ENCODE measurements at places on chromosomes 1 and 21.

GRCh38 chr1:231238298-231238697, 2.7 kb upstream of the GNPAT start:
- no peak for DNase-seq

DNA sequence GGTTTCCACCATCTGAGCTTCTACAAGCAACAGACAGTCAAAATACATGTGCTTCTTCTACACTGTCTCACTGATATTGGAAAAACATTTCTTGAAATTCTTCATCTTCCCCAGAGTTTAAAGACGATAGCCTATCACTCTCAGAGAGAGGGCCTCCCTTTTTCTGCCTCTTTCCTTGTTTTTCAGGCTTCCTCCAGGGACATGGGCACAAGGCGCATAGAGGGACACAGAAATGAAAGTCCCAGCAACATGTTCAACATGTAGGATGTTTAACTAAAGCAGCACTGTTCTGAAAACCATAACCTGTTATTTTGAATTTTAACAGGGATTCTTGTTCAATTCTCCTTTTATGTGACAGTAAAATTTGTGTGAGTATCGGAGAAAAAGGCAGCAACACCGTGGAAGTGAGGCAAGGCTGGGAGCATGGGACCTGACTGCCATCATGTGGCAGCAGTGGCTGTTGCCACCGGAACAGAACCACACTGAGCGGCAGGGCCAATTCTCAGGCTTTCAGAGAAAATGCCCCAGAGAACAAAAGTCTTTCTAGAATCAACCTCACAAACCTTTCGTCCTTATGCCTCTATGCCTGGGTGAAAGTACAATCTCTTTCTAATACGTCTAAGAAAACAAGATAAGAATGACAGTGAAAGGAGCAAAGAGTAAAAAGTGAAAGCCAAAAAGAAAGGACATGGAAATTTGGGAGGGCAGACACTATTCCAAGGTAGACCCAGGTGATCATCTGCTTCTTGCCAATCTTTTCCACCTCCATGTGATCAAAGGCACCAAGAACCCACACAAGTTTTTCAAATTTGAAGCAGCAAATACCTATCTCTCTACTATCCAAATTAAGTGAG, 54.5 kb downstream of the PCNX2 start:
- DNase-seq = peak; percentile 64

DNA sequence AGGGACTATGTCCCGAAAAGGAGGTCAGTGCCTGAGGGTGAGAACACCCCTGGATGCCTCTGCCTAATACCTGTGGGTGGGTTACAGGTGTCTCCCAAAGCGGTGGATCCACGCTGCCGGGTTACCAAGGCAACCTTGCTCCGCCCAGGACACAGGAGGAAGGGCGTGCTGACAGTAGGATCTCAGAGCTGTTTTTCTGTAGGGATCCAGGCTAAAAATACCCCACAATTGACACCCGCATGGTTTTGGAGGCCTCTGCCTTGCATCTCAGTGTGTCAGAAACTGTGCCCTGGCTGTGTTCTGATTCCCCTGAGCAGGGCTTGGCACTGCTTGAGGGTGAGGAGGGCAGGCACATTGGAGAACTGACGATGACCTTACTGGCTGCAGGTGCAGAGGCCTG, 118.0 kb downstream of the IER5 start:
- DNase-seq = peak; percentile 76

DNA sequence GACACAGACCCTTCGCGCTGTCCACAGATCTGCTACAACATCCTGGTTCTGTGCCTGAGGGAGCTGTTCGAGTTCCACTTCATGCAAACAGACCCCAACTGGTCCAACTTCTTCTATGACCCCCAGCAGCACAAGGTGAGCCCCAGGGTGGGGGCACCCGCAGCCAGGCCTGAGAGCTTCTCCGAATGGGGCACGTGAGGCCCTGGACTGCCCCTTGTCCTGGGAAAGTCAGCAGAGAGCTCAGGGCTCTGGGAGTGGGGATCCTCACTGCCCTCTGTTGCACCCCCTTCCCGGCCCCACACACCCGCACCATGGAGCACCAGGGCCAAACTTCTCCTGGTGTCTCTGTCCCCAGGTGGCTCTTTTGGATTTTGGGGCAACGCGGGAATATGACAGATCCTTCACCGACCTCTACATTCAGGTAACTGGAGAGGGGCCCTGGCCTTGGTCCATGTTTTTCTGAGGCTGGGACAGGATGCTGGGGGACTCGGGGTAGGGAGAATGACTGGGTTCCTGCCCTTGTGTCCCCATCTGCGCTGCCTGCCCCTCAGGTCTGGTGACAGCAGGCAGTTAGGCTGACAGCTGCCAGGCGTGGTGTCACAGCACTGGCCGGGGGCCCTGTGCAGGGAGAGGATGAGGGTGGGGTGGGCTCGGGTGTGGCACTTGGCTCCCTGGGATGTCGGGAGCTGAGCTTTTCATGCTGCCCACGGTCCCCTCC, 44.6 kb downstream of the COQ8A start:
- peak; percentile 66 for DNase-seq

DNA sequence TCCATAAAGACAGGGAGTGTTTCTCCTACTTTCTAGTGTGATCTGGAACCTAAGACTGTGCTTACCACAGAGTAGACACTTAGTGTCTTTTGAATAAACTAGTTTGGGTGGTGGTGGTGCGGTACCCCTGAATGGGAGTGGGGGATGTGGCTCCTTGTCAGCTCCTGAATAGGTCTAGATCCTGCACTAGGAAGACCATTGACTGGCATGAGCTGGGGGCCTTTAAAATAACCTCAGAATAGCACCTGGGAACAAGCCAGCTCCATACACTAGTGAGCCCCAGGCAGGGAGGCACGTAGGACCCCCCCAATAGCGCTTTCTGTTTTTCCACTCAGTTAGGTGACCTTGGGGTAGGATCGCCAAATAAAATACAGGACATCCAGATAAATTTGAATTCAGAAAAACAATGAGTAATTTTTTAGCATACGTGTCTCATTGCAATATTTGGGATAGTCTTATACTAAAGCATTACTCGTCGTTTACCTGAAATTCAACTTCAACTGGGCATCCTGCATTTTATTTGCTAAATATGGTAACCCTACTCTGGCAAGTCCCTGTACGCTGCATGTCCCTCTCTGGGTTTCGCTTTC, 45.6 kb downstream of the AZIN2 start:
- DNase-seq = no peak

DNA sequence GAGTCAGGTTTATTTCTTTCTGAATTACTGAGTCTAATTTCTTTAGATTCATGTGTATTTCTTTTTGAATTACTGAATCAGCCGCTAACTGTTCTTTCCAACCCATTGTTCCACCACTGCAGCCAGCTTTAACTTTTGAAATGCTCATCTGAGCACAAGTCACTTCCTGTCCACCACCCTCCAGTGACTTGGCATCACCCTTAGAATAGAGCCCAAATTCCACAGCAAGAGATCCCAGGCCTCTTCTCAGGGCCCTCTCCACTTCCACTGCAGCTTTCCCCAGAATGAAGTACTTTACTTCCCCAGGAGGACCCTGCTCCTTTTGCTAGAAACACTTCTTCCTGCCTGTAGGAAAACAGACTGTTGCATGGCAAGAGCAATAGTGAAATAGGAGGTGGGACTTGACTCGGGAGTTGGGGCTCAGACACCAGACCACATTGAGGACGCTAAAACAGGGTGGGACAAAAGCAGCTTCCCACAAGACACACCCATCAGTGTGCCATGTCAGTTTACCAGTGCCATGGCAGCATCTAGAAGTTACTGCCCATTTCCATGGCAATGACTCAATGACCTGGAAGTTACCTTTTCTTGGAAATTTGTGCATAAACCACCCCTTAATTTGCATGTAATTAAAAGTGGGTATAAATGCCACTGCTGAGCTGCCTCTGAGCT, 56.5 kb upstream of the ADAR start:
- DNase-seq = no peak

DNA sequence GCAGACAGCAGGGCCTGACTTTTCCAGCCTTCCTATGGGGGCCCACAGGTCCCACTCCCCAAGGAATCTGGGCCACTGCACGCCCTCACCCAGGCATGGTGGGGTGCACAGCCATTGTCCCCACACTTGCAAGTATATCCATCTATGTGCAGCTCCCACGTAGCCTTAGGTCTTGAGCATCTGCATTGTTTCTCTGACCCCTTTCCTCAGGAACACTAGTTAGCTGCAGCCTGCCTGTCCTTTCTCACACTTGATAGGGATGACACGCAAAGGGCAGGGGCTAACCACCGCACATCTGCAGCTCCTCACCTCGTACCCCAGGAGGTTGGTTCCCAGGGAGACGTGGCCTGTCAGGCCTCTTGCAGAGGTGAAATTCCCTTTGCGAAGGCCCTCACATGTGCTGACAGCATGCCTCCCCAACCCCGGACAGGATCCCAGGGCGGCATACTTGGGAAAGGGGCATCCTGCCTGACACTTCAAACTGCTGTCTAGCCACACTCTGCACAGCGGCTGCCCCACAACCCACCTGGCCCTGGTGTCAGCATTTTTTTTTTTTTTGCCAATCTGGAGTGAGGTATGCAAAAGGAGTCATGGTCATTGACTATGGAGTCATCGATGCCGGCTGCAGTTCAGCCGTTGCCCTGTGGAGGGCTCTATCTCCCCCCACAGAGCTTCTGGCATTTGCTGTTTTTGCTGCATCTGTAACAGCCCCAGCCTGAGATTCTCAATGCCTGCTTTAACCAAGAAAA, 5.0 kb downstream of the JMJD4 start:
- peak; percentile 74 for DNase-seq

DNA sequence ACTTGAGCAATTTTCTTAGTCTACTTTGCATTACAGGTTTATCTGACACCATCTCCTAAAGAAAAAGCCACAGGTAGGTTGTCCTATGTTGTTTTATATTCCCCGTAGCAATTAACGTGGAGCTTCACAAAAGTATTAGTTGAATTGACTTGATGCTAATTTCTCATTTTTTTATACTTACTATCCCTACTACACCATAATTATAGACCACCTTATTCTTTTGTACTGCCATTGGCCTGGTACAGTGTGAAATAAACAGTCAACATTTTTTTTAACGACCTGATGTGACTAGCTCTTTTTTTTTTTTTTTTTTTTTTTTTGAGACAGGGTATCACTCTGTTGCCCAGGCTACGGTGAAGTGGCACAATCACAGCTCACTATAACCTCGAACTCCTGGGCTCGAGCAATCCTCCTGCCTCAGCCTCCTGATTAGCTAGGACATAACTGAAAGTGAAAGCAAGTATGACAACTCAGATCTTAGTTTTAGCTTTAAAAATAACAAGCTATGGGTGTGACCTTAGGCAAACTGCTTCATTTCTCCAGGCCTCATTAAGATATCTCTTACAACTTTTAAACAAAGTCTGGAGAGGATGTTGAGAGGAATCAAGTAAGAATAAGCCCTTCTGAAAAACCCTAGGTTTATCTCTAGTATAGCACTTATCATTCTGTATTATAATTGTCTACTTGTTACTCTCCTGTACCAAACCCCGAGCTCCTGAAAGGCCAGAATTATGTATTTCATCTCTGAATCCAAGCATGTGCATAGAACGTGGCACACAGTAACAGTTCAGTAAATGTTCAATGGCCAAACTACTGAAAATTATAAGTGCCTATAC, 49.5 kb downstream of the LUZP1 start:
- DNase-seq = no peak

DNA sequence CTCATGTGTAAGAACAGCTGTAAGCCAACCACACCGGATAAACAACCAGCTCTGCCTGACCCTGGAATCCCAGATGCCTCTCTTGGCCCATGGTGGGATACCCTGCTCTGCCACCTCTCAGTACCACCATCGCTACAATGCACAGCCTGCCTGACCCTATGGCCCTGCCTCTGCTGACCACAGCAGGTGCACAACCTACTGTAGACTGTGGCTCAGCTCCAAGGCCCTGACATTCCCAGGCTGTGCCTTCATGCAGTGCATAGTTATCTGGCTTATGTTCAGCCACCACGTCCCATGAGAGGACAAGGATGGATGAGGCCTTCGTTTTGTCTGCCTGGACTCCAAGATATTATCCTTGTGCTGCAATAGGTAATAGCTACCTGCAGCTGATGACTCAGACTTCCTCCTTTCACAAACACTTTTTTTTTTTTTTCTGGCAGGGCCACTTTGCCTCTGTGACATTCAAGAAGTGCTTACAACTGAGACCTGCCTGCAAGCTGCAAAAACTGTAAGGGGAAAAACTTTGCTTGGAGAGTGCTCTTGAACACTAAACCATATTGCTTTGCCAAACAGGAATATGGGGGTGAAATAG, 177.7 kb downstream of the URB2 start:
- no peak for DNase-seq

DNA sequence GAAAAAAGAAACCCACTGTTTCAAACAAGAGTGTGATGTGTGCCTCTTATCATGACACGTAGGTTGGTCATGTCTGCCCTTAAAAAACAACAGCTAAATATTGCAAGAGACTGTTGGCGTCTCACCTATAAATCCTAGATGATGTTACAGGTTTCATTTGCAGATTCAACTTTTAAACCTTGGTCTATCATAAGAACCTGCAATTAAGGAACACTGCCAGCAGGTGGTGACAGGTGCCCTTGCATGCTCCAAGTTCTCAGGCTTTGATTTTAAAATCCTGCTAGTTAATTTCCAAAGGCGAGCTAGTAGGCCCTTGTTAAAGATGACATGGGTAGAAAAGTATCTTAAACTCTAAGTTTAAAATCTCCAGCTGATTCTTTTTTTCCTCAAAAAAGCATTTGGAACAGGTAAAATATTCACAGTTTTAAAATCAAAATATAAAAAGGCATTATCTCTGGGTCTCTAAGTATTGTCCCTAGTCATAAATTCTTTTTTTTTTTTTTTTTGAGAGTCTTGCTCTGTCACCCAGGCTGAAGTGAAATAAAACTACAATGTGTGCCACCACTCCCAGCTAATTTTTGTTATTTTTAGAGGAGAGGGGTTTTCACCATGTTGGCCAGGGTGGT, 39.1 kb downstream of the CLSTN1 start:
- DNase-seq = peak; percentile 28

- no peak for DNase-seq
These were observed at the start of the genes SHE and TDRD10 for GRCh38 chr1:154502066-154502743. TSS of gene SHE (minus strand) at chr1:154502412. CDS start at chr1:154502026, 386 bp downstream. TSS of gene TDRD10 (plus strand) at chr1:154502219. CDS start at chr1:154506904, 4,685 bp downstream.

DNA sequence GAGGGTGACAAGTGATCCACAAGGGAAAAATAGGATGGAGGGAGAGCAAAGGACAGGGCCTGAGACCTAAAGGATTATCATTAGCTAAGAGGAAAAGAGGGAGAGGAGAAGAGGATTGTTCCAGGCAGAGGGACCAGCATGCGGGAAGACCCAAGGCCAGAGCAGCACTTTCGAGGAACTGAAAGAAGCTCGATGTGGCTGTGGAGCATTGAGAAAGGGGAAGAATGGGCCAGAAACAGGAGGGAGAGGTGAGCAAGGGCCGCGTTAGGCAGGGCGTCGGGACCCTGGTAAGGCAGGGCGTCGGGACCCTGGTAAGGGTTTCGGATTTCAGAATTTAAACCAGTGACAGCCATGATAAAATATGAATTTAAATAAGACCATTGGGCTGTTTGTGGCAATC, 22.8 kb upstream of the CSF1 start:
- no peak for DNase-seq

- DNase-seq = no peak
These were observed 26.5 kb downstream of the OSBPL9 start for GRCh38 chr1:51643362-51643761.

- DNase-seq = no peak
These were observed 467.8 kb downstream of the CAMTA1 start for GRCh38 chr1:7253118-7253480.

GRCh38 chr1:48039088-48040054, 42.2 kb upstream of the TRABD2B start:
- DNase-seq = no peak

- no peak for DNase-seq
These were observed 78.3 kb downstream of the LRRC8C start for GRCh38 chr1:89711140-89711778.

GRCh38 chr1:17185485-17185860, 19.5 kb upstream of the PADI1 start:
- no peak for DNase-seq
